Endothelial cell of coronary artery (primary cell): ENCODE measurements at places on chromosomes 2 and 18. TPM values are rescaled to one million over a fixed set of nuclear protein-coding genes. Genes with fewer than 3 reads are reported as not detected.

Gene UGT1A8
- total RNA-seq = not detected in 2 replicates

Gene PROKR1
- total RNA-seq = not detected in 2 replicates

Gene CAPN14
- under 0.01 and 0.09 TPM in 2 replicates for total RNA-seq

Gene MORN2
- total RNA-seq = 14.2 and 16.8 TPM in 2 replicates

Gene IL1A
- total RNA-seq = 0.75 and 1.8 TPM in 2 replicates

Gene TEKT4
- not detected in 2 replicates for total RNA-seq

Gene KCNG2
- not detected in 2 replicates for total RNA-seq

Gene MATN3
- total RNA-seq = 0.85 and 1.3 TPM in 2 replicates

Gene IL36B
- total RNA-seq = not detected in 2 replicates

Gene PRSS56
- not detected in 2 replicates for total RNA-seq

Gene LHCGR
- total RNA-seq = not detected in 2 replicates

Gene CFAP210
- not detected in 2 replicates for total RNA-seq

Gene CPO
- not detected in 2 replicates for total RNA-seq

Gene ALPI
- not detected in 2 replicates for total RNA-seq

Gene PLEK
- total RNA-seq = under 0.01 and 0.09 TPM in 2 replicates
